ENCODE measurements at places on chromosomes 6 and 20.

- DNase-seq = no peak
Measured at GRCh38 chr20:23251779-23252178, 98.8 kb upstream of the NXT1 start.

GRCh38 chr6:69933239-69933638 lies 66.9 kb downstream of the COL19A1 start:
- no peak for DNase-seq

DNA sequence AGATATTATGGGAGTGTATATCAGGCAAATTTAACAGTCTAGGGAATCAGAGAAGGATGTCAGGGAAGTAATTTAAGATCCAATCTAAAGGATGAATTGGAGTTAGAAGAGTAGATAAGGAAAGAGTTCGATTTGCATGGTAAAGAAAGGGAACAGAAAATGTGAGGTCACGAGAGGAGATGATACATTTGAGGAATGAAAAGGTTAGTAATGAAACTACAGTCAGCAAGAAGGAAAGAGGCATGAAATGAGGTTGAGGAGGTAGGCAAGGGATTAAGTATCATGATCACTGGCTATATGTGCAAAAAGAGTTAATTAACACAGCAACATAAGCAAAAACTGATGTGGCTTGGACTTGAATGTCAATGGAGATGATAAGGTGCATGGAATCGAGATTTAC lies 22.4 kb downstream of the ZNF318 start:
- DNase-seq = no peak

GRCh38 chr20:48983423-48984400 lies 62.2 kb downstream of the ARFGEF2 start:
- no peak for DNase-seq

GRCh38 chr20:7841971-7842310 lies 98.3 kb downstream of the HAO1 start:
- DNase-seq = no peak

- DNase-seq = no peak
Measured at GRCh38 chr6:73395875-73396274, 1.2 kb downstream of the DDX43 start.

- DNase-seq = no peak
Measured at GRCh38 chr6:147117580-147117979, 86.6 kb upstream of the STXBP5 start.

DNA sequence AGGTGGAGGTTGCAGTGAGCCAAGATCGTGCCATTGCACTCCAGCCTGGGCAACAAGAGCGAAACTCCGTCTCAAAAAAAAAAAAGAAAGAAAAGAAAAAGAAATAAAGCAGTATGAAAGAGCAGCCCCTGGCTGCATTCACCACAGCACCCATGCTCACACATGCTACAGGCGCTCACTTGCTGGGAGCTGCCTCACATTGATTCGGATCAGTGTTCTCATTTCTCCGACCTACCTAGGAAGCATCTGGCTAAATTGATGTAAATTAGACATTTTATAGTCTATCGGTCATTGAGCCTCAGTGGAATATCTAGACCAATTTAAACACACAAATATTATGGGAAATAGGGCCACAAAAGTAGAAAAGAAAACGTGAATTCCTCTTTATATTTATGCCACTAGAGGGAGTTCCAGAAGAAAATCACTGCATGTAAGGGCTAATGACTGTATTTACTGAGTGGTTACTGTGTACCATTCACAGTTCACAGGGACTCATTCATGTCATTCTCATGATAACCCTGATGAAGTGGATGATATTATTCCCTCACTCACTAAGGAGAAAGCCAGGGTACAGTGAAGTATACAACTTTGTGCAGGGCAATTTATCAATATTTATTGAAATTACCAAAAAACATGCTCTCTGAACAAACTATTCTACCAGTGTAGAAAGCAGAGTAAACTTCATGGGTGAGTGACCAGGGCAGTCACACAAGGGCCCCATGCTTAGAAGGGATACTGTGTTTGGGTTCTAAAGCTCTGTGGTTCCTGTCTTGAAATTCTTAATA lies 5.3 kb upstream of the MOG start:
- DNase-seq = no peak

DNA sequence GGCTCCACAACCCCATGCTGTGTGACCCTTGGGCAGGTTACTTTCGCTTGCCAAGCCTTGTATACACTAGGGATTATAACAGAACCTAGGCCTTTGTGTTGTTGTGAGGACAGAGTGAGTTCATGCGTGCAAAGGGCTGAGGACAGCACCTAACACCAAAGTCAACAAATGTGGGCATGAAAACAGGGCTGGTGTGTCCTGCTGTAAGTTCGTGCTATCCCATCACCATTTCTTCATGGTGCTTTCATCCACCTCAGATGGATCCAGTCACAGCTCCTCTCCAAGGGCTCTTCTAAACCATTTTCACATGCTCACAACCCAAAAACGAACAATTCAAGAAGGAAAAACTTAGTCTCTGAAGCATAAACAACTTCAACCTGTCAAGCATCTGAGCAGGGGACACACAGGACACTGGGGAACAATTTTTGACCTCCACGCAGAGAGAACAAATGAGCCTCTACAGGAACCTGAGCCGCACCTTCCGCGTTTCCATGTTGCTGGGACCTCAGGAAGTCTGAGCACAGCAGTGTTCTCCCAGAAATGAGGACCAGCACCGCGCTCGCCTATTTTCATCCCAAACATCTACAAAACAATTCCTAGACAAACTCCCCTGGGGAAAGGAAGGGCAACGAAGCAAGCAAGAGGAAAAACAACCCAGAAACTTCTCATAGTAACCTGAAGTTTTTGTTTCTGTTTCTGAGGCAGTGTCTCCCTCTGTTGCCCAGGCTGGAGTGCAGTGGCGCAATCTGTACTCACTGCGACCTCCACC lies 3.1 kb downstream of the LRP11 start:
- DNase-seq = no peak

DNA sequence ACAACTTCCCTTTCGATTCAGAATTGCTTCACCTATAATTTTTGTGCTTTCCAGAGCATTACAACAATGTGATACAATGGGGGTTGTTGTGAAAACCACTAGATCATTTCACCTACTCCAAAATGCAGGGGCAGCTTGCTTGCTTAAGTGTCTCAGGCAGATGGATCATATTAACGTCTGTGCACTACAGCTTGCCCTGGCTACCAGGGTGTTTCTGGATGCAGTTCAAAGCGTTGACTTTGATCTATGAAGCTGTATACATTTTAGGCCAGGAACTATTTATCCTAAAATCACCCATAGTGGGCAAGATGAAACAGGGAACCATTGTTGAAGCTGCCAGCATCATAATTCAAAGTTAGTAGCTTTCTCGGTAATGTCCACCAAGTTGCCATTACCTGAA lies 339.5 kb upstream of the HSF2 start:
- no peak for DNase-seq

- peak; percentile 34 for DNase-seq
Measured at GRCh38 chr20:23446505-23446904, 6.2 kb downstream of the CST11 start.

- no peak for DNase-seq
Measured at GRCh38 chr20:18412221-18412901, 54.5 kb downstream of the DZANK1 start.

DNA sequence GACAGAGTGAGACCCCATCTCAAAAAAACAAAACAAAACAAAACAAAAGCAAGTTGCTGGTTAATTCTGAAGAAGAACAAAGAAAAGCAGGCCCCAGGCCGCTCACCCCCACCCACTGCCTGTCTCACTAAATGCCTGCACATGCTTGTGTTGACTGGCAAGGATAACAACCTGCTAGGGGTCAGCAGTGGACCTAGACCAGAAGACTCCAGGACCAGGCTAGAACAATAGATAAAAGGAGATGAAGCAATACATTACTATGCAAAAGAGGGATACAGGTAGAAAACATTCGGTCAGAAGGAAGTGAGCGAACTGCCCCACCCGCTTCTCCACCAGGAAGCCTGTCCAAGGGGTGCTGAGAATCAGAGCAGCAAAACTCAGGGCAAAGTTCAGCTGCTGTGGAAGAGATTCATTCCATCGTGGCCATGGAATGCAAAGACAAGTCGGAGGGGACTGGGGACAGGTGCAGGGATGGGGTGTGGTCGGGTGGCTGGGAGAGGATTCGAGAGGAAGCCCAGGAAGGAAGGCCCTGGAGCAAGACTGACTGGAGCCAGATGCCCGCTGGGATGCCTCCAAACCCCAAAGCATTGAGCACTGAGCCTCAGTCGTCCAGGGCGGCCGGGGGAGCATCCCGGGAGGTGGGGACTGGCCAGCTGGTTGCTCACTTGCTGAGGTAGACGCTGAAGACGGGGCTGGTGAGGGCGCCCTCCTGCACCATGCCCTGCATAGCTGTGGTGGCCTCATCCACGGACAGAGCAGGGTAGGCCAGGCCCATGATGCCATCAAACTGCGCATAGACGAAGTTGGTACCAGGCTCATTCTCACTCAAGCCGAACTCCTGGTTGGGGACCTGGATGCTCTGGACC lies 5.3 kb downstream of the PGC start:
- no peak for DNase-seq

- no peak for DNase-seq
Measured at GRCh38 chr6:20870493-20870892, 336.2 kb downstream of the CDKAL1 start.

DNA sequence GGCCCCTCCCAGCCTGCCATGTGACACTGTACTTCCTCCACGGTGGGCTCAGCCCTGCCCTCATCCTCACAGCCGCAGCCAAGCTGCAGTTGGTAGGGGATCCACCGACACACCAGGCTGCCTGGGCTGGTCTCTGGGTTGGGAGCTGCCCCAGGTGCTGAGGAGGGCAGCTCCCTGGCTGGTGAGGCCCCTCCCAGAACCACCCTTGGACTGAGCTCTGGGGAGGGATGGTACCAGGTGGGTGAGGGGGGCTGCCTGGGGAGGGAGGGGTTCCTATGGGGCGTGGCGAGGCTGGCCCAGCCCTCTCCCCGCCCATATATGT lies 185 bp upstream of the TNFRSF6B start:
- no peak for DNase-seq

DNA sequence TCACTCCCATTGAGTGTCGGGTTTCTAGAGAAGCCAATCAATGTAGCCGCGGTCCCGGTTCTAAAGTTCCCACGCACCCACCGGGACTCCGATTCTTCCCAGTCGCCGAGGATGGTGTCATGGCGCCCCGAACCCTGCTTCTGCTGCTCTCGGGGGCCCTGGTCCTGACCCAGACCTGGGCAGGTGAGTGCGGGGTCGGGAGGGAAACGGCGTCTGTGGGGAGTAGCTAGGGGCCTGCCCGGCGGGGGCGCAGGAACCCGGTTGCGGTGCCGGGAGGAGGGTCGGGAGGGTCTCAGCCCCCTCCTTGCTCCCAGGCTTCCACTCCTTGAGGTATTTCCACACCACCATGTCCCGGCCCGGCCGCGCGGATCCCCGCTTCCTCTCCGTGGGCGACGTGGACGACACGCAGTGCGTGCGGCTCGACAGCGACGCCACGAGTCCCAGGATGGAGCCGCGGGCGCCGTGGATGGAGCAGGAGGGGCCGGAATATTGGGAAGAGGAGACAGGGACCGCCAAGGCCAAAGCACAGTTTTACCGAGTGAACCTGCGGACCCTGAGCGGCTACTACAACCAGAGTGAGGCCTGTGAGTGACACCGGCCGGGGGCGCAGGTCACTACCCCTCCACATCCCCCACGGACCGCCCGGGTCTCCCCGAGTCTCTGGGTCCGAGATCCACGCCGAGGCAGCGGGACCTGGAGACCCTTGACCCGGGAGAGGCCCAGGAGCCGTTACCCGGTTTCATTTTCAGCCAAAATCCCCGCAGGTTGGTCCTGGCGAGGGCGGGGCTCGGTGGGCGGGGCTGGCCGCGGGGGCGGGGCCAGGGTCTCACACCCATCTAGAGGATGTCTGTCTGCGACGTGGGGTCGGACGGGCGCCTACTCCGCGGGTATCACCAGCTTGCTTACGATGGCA lies 35.2 kb upstream of the HLA-G start:
- DNase-seq = peak; percentile 66

DNA sequence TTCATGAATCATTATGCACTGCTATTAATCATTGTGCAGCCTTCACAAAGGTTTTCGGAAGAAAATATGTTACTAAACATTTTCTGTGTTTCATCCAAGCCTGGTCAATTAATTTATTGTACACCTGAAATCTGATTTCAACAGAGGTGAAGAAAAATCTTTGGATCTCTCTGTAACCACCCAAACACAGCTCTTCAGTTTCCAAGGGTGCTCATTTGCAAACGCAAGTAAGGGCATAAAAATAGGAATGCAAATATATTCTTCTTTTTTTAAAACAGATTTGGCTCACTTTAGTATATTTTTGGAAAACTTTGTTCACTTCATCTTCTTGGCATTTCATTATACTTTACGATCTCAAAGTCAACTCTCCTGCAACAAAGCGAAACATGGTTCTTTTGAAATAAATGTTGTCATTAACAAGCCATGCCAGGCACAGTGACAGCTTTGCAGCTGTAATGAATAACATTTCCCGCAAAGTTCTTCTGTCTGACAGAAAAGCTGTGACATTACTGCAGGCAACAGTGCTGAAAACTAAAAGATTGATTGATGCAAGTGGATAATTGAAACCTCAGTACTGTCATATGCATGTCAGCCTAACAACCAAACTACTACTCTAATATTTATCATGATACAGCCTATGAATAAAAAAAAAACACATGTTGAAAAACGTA lies 348.3 kb downstream of the FRK start:
- DNase-seq = no peak

- DNase-seq = no peak
Measured at GRCh38 chr6:76162811-76163210, 90.3 kb upstream of the IMPG1 start.

- DNase-seq = no peak
Measured at GRCh38 chr20:62236200-62236599, 2.1 kb upstream of the OSBPL2 start.

DNA sequence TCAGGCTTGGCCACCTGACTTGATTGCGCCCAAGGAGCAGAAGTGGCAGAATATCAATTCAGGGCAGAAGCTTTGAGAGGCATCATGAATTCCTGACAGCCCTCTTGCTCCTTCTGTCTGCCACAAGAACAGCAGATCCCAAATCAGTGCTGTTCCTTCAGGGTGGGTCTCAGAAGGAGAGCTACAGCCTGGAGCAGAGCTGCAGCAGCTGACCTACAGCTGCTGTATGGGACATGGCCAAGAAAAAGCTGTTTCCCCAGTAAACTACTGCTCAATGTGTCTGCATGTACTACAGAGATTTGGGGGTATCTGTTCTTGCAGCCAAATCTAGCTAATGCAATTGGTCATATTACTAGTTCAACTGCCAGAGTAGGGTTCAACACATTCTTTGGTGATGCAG lies 69.0 kb downstream of the SLC22A3 start:
- DNase-seq = no peak

DNA sequence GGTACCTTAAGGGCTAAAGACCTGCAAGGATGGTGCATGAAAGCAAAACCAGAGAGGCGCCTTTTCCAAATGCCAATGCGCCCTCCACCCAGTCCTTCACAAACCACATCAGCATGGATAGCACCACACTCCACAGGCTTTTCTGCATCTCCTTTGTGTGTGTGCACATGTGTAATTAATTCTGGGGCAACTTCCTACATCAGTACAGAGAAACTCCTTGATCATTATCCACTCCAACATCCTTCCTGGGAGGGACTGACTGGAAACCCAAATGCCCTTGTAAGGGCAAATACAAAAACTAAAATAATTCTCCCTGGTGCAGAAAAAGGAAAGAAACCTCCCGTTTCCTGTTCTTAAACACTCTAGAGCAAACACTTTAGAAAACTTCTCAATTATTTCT lies 10.8 kb downstream of the SLC52A3 start:
- no peak for DNase-seq
